ENCODE measurements at places on chromosomes 13 and 19. TPM values are rescaled to one million over a fixed set of nuclear protein-coding genes. Genes with fewer than 3 reads are reported as not detected.

The USE1 gene
- 15.1 TPM for total RNA-seq

The VN1R2 gene
- not detected for total RNA-seq

The SLC6A16 gene
- total RNA-seq: 1.3 TPM

The DLL3 gene
- total RNA-seq: 11.1 TPM

The TUBB4A gene
- 7.0 TPM for total RNA-seq

The AP1M2 gene
- 40.6 TPM for total RNA-seq

The NR2C2AP gene
- total RNA-seq: 25.3 TPM

The KLK3 gene
- total RNA-seq: not detected
